ENCODE measurements at places on chromosomes 7 and 10.

DNA sequence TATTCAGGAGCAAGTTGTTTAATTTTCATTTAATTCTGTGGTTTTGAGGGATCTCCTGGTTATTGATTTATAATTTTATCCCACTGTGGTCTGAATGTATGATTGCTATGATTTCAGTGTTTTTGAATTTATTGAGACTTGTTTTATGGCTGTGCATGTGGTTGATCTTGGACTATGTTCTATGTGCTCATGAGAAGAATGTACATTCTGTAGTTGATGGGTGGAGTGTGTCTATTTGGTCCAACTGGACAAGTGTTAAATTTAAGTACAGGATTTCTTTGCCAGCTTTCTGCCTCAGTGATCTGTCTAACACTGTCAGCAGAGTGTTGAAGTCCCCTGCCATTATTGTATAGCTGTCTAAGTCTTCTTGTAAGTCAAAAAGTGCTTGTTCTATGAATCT, 34.8 kb upstream of the KIF5B start:
- DNase-seq, result no peak

- no peak for DNase-seq
Observed at GRCh38 chr7:80207501-80207900, 72.9 kb downstream of the GNAI1 start.

GRCh38 chr10:86141896-86142295, 224.7 kb downstream of the GRID1 start:
- DNase-seq, result no peak

GRCh38 chr7:158165711-158166110, 421.9 kb downstream of the PTPRN2 start:
- no peak for DNase-seq

DNA sequence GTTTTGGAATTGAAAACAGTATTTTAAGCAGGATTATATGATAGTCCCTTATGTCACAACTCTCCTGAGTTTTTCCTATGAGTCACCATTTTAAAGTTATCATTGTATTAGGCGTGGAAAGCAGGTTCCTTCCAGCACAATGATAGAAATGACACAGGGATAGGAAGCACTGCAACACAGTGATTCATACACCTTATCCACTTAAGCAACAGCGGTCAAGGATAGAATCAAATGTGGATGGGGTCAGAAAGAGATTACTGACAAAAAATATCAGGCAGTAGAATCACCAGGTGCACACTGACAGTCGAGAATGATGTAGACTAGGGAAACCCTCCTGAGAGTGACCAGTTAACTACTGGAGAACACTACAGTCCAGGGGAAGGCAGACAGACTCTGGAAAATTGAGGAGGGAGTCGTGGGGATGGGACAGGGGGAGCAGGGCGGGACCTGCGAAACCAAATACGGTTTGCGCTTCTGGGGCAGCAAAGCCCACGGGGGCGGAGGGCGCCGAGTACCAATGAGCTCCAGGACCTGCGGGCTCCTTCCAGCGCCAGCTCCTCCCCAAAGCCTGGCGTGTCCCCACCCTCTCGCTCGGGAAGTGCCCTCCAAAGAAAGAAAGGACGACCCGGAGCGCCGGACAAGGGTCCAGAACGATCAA, 479 bp downstream of the PNPLA8 start:
- no peak for DNase-seq

DNA sequence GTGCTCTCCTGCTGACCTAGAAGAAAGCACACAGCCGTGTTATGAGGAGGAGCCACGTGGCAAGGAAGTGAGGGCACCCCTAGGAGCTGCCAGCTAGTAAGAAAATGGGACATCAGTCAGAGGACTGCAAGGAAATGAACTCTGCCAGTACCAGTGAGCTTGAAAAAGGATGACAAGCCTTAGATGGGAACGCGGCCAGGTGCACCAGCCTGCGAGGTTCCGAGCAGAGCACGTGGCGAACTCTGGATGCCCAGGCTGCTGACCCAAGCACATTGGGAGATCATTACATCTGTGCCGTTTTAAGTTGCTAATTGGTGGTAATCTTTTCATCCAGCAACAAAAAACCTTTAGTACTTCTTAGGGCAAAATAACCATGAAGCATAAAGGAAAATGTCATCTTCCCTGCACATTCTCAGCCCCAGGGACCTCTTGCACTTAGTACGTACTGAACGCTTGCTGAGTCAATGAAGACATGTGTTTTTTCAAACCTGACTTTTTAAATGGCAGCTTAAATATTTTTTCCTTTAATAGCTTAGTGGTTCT, 69.4 kb downstream of the AMZ1 start:
- no peak for DNase-seq

- DNase-seq, result no peak
Observed at GRCh38 chr7:157547611-157548010, 210.8 kb downstream of the DNAJB6 start.
